Astrocyte of the hippocampus (primary cell): ENCODE measurements at places on chromosomes 4 and X.

DNA sequence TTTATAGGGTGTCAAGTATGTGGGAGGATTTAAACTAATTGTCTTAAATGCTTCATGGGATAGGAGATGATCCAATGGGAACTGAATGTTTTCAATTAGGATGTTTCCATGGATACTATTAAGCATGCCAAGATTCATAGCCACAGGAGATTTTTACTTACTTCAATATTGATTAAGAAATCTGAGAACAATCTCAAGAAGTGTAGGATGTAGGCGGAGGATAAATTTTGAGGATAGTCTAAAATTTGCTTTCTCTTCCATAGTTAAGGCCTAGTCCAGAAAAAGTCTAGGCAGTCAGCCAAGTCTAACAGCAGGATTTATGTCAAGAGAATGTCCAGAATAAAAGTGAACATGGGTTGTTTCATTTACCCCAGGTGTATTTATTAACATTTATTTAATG, 32.8 kb downstream of the REPS2 start:
- DNase-seq = no peak

DNA sequence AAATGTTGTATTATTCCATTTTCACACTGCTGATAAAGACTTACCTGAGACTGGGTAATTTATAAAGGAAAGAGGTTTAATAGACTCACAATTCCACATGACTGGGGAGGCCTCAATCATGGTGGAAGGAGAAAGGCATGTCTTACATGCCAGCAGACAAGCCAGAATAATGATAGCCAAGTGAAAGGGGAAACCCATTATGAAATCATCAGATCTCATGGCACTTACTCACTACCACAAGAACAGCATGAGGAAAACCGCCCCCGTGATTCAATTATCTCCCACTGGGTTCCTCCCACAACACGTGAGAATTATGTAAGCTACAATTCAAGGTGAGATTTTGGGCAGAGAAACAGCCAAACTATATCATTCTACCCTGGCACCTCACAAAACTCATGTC, 2535.1 kb downstream of the ARAP2 start:
- peak; percentile 28 for DNase-seq

DNA sequence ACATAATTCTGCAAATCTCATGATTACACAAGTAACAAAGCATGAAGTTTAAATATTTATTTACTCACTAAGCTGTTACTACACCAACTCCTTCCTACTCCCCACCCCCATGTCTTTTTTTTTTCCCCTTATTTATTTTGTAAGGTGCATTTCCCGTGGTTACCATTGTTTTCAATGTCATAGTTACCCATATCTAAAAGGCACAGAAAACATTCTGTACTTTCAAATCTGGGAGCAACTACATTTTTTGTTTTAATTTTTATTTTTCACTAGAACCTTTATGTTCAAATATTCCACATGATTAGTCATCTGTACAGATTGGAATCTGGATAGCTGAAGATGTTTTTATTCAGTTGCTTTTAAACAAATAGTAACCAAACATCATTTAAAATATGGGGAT, 62.8 kb downstream of the PPP3CA start:
- peak; percentile 10 for DNase-seq

GRCh38 chr4:82744284-82744968, 54.2 kb downstream of the SCD5 start:
- peak; percentile 61 for DNase-seq

DNA sequence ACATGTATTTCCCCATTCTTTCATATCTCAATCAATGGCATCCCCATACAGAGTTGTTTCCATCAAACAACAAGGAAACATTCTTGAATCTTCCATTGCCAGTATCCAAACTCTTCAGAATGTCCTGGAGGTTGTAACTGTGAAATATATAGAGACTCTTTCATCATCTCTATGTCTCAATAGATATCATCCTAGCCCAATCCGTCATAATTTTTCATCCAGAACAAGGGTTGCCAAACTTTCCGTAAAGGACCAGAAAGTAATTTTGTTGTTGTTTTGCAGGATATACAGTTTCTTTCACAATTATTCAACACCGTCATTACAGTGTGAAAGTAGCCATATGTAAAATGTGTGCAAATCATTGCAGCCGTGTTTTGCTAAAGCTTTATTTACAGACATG, 15.2 kb upstream of the CXCL6 start:
- DNase-seq = no peak

DNA sequence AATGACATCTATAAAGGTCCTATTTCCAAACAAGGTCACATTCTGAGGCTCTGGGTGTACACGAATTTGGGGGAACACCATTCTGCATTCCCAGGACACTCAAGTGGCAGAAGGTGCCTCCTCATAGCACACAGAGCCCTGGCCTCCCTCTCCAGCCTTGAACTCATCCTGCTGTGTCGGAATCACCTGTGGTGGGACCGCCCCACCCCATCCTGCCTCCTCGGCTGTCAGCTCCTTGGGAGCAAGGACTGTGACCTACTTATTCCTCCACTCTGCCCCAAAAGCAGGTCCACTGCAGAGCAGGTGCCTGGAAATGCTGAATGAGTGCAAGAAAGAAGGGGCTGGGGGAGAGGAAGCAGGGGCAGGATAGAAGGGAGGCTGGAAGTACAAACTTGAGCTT, 33.5 kb downstream of the HTRA3 start:
- no peak for DNase-seq

DNA sequence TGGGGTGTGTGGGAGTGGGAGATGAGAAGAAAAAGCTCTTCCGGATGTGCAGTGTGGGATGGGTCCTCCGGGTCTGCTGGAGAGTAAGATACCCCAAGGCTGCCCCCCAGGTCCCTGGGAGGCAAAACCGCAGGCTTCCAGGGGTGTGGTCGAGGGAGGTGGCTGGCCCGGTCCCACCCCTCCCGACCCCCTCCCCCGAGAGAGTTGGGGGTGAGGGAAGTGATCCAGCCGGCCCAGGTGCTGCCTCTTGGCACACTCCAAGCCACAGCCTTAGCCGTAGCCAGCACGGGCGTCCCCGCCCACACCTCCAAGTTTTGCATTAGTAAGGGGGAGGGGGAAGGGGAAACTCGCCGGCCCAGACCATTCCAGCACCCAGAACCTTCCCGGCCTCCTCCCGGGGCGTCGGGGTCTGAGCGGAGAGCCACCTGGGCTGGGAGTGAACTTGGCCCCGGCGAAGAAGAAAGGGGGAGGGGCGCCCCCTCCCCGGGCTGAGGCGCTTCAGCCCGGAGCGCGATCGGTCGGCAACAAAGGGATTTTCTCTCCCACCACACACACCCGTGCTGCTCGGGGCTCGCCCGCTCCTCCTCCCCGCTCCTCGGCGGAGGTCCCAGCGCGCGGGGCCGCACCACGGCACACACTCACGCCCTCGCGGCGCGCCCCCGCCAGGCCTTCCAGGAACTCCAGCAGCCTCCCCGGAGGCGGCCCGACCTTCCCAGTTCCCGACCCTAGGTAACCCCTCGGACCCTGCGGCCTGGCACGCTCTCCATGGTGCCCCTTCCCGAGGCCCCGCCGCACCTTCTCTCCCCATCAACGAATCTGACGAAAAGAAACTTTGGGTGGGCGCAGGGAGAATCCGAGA, 14.4 kb downstream of the BCOR start:
- peak; percentile 44 for DNase-seq

DNA sequence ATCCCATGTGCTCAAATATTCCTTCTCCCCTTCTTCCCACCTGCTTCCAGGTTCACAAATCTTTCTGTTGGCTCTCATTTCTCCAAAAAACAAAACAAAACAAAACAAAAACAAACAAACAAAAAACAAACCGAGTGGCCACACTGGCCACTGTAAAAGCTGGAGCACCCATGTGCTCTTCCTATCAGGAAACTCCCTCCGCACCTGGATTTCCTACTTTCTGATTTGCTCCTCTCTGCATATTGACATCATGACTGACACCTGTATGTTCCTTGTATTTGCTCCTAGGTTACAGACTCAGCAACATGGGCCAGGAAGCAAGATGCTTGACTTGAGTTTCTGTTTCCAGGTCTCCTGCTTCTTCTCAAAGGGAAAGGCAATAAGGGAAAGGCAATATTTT, 258.8 kb downstream of the GPC3 start:
- DNase-seq = no peak

DNA sequence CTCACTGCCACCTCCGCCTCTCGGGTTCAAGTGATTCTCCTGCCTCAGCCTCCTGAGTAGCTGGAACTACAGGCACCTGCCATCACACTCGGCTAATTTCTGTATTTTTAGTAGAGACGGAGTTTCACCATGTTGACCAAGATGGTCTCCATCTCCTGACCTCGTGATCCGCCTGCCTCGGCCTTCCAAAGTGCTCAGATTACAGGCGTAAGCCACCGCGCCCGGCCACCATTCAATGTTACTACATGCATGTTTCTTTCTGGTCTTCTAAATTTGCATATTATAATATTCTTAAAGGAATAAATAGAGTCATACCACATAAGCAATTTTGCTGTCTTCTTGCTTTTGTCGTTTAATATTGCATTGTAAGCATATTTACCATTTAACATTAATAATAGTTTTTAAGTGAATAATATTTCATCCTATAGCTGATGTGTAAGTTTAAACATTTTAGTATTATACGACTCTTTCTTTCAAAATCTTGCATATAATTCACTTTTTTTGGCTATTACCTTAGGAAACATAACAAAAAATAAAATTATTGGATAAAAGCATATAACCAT, 1270.4 kb downstream of the ADGRL3 start:
- no peak for DNase-seq

DNA sequence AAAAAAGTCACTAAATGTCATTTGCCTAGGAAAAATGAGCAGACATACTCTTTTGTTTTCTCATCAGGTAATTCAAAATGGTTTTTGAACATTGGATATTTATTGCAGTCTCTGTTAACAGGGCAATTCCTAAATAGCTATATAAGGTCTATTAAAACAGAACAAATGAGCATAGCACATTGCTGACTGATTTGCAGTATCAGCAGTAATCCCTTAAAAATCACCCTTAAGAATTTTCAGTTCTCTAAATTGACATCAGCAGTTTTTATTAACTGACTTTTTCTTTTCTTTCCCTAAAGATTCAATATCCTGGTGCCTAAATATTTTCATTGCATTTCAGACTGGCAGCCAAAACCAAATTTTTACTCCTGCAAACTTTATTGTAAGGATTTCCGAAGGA, 270.2 kb downstream of the FSTL5 start:
- DNase-seq = no peak

GRCh38 chr4:148779771-148780170, 337.6 kb upstream of the NR3C2 start:
- DNase-seq = no peak

- DNase-seq = no peak
These were observed 53.5 kb downstream of the BMP3 start for GRCh38 chr4:81084029-81084428.

GRCh38 chr4:136113921-136114320, 1418.4 kb downstream of the PCDH18 start:
- DNase-seq = no peak

GRCh38 chrX:6026980-6027379, 201.7 kb downstream of the NLGN4X start:
- peak; percentile 71 for DNase-seq

DNA sequence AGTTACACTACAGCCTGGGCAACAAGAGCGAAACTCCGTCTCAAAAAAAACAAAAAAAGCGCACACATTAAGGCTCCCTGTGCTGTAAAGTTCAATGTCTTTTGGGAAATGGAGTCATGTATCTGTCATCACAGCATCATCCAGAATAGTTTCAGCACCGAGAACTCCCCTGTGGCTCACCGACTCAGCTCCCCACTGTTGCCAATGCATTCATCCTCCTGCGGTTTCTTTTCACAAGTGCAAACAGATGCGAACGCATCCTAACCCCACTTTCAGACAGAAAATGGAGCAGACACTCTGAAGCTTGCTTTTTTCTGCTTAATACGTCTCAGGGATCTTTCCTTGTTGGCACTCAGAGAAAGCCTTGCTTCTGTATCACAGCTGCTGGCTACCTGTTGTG, 13.8 kb upstream of the SH3TC1 start:
- DNase-seq = peak; percentile 42

GRCh38 chr4:650951-651883, 22.9 kb downstream of the ATP5ME start:
- no peak for DNase-seq

DNA sequence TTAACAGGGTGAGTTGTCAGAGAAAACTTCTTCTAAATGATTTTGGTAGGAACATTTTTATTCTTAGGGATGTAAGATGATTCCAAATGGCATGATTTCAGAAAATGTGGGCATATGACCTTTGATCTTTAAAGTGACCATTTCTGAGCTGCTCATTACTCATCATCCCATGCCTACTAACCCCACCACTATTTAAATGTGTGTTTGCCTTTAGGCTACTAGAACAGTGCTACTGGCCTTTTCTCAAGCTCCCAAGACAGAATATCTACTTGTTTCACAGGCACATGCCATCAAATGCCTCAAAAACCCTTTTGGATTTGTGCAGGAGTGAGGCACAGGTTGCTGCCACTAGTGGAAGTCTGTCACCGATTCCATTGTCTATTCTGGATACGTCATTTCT, 428.2 kb downstream of the ADAM29 start:
- DNase-seq = no peak

DNA sequence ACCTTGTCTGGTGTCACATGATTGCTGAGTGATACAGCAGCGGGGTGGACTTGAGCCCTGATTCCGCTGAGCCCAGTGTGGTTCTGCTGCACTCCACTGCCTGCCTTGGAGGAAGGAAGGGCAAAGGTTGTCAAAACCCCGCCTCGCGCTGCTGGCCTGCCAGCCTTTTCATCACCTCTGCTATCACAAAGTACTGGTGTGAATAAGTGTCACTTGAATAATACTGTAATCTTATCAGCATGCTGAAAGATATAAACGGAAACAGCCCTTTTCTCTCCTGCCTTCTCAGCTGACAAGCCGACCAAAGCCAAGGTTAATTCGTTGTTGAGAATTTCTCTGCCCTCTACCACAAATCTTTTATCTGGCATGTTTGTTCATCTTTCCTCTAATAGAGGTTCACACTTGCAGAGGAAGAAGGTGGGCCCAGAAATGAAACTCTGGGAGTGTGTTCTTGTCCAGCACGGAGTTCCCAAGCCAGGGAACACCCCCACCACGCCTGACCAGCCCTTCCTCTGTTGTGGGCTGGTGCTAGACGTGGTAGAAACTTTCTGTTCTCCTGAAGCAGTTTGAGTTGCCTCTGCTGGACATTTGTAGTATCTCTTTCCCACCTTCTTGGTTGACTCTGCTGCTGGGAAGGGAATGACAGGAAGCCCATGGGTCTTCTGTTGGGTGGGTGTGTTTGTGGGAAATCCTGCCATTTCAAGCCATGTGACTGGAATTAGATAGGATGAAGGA, 21.5 kb downstream of the FHDC1 start:
- DNase-seq = no peak

GRCh38 chr4:48877827-48878535, 28.6 kb downstream of the OCIAD2 start:
- DNase-seq = no peak

GRCh38 chr4:149836546-149836945, 20.9 kb upstream of the IQCM start:
- no peak for DNase-seq

GRCh38 chr4:96675896-96676295, 836.0 kb downstream of the PDHA2 start:
- DNase-seq = peak; percentile 71

- no peak for DNase-seq
These were observed 7.4 kb downstream of the ANKRD37 start for GRCh38 chr4:185404031-185404430.

GRCh38 chr4:156261230-156261629, 307.6 kb upstream of the CTSO start:
- no peak for DNase-seq

GRCh38 chr4:163391756-163392155, 48.1 kb downstream of the NPY5R start:
- no peak for DNase-seq
